Activated CD8-positive, alpha-beta memory T cell treated with anti-CD3 and anti-CD28 coated beads for 4 hours (primary cell): ENCODE measurements at places on chromosomes 3 and 15.

DNA sequence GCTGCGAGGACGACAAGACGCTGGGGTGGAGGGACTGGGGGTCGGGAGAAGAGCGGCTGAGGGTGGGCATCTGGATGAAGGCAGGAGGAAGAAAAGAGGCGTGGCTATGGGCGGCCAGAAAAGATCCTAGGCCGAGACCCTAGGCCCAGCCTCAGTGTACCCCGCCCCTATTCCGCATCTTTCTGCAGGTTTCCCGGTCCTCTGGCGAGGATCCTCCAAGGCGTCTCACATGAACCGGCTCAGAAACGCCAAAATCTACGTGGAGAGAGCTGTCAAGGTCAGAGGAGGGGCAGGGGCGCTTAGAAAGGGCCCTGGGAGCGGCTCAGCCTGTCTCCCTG is 340 bp downstream of the TTLL3 start:
- DNase-seq, result no peak

- no peak for DNase-seq
These were observed 66.9 kb upstream of the CSPG5 start for GRCh38 chr3:47645551-47645950.

DNA sequence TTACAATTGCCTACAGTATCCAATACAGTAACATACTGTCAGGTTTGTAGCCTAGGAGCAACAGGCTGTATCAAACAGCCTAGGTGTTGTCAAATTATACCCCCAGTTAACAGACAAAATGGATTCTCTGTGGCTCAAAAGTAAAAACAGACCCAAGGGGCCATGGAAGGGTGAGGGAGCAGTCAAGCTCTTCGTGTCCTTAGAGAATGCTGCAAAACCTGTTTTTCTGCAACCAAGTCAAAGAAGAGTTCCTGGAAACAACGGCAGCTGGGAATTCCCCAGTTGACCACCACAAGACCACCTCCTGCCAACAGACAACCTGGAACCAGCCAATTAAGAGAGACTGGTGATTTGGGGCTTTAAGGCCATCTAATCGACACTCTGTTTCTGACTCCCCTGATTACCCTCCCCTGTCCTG is 11.1 kb upstream of the THUMPD3 start:
- DNase-seq, result no peak

DNA sequence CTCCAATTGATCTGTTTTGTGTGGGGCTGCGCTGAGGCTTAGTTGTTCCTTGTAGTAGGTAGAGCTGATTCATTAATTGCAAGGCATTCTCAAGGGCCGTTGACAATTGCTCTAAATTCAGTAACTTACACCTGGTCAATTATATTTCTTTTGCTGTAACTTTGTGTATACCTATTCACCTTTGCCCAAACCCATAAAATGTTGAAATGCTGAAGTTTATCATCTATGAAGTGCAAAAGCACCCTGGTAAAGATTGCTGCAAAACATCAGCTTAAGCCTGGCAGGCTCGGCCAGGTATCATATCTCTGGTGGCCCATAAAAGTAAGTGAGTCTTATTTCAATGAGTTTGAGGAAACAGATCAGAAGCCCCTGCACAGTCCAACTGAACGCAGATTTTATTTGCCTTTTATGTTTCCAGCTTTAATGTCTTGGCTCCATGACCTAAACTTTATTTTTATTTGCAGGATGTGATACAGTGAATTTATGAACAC is 203.6 kb upstream of the SLCO3A1 start:
- no peak for DNase-seq

DNA sequence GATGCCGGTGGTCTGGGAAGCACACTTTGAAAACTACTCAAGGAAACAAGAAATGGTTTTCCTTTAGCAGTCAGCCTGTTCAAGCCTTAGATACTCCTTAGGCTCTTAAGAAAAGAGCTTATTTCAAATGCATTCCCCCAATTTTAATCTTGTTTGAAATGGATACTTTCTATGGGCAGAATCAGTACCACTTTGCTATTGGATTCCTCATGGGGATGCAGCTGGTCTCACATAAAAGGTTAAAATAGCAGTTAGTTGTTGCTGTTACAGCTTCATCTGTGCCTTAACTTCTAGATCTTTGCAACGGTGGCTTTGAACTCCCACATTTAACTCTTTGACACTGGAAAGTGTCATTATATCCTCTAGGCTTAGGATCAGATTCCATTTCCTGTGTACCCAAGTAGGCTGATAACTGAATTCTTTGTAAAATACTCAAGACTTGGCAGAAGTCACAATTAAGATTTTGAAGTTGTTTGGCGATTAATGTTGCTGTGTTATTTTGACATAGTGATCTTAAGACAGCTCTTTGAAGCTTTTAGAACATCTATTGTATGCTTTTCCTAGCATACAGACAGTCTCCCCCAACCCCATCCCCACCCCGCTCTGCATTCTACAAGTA is 2.2 kb downstream of the THBS1 start:
- DNase-seq, result no peak

DNA sequence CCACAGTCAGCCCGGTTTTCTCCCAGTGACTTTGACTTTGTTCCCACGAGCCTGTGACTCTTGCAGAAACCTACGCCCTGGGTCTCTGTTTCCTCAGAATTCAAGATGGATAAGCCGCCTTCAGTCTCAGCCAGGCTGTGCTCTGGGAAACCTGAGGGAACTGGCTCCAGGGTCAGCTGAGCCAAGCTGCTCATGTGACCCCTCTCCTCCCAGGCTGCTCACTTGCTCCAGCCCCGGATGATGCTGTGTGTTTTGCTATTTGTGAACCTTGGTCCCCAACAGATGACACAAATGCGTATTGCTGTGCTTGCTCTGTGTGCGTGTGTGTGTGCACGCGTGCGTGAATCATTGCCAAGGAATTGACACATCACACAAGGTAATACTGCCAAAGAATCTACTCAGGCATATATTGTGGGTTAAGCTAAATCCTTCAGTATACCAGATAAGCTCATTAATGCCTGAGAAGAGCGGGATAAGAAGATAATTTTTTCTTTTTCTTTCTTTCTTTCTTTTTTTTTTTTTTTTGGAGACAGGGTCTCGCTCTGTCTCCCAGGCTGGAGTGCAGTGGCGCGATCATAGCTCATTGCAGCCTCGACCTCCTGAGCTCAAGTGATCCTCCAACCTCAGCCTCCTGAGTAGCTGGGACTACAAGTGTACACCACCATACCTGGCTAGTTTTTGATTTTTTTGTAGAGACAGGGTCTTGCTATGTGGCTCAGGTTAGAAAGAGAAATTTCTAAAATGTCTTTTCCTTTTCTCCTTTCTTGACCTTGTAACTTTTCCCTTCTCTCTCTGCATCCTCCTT is 29.2 kb upstream of the UMPS start:
- no peak for DNase-seq

DNA sequence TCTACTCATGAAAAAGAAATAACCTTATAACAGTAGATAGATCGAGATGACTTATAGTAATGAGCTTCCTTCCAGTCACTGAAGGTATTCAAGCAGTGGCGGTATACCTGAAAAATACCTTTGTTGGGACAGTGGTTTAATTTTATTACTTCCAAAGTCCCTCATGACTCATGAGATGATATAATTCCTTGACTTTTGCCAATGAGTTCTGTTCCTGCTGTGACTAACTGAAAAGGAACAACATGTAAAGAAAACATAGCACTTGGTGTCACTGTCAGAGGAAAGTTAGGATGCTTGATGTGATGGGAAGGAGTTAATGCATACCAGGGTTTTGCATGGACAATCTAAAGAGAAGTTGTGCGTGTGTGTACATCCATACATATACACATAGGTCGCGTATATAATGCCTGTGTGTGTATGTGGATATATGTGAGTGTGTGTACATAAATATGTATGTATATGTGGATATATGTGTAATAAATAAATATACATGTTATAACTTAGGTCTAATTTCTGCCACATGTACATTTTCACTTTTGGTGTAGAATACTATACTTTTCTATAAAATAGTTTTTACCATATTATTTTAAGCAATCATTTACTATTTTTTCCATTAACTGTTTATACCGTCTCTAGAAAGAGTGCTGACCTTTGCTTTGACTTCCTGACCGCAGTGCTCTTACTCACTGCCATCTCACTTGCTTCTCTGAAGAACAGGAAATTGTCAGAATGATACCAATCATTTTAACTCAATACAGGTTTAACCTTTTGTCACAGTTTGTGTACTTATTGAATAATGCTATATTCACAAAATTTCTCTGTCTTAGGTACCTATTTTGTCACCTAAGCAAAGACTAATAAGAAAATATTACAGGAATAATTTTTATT is 12.6 kb upstream of the PAK2 start:
- no peak for DNase-seq

DNA sequence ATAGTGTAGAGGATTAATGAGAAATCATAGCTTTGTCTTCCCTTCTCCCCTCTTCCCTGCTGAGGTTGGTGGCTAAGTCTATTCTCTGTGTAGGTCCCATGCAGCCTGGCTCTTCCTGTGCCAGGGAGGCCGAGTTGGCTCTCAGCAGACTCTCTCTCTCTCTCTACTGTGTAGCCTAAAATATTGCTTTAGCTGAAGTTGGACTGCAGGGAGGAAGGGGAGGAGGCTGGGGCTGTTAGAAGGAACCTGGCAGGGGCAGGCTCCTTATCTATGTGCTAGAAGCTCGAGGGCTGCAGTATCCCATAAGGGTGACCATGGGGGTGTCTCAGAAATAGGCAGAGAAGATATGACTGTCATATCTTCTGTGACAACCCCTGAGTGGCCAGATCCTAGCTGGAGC is 160.8 kb downstream of the EPHB1 start:
- no peak for DNase-seq

DNA sequence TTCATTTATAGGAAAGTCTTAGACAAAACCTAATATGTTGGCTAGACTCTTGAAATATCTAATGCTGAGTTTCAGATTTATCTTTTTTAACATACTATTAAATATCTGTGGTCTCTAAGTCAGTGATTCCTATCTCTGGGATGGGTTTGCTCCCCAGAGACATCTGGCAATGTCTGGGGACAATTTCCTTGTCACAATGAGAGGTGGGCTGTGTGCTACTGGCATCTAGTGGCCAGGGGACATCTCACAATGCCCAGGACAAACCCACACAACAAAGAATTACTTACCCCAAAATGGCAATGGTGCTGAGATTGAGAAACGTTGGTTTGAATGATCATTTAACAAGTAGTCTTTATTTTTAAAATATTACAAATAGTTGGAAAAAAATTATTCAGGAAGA is 602.1 kb downstream of the MAGI1 start:
- DNase-seq, result no peak
